Osteoblast (primary cell): ENCODE measurements at places on chromosomes 2 and 18. TPM values are rescaled to one million over a fixed set of nuclear protein-coding genes. Genes with fewer than 3 reads are reported as not detected.

DNA sequence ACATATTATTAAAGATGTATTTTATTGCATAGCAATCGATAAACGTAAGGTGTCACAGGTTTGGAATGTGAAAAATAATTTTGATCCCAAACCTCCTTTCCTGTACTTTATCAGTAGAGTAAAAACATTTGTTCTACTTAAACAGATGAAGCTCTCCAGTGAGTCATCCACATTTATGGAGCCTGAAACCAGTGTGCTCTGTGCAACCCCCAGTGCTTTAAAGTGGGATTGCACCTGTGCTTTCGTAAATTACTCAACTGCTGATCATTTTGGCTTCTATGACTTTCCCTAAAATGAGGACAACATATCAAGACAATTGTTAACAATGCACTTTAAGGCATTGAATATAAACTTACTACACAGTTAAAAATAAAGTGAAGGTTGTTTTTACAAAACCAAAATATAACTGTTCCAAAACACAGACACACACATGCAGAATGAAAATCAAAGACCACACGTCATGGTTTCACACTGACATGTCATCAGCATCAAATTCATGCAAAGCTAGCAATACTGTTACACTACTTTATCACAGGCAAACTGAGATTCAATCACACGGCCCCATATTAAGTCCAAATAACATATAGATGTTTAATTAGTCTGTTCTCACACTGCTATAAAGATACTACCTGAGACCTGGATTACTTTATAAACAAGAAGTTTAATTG is 9.7 kb downstream of the TMEM18 start:
- H3K4me3 ChIP-seq: no peak overlapping the region
- peak; percentile 97 for DNase-seq
- H3K36me3 ChIP-seq: peaks cover 23% of the 10 kb centered on the region
- no peak overlapping the region for H3K27ac ChIP-seq

Gene NYAP2
- under 0.01 TPM in 1 of 2 replicates, not detected in the other for total RNA-seq

GRCh38 chr2:16257322-16258028 is 317.1 kb downstream of the MYCN start:
- no peaks in the 10 kb centered on the region for H3K27me3 ChIP-seq
- H3K27ac ChIP-seq: no peak overlapping the region
- no peaks in the 10 kb centered on the region for H3K36me3 ChIP-seq
- no peaks in the 10 kb centered on the region for H3K4me1 ChIP-seq
- no peak overlapping the region for H3K4me3 ChIP-seq
- DNase-seq: no peak

Gene ERICH2
- 0.59 TPM in 1 of 2 replicates, not detected in the other for total RNA-seq
